ENCODE measurements at places on chromosomes 5 and 9. TPM values are rescaled to one million over a fixed set of nuclear protein-coding genes. Genes with fewer than 3 reads are reported as not detected.

Gene SLC6A3
- not detected for total RNA-seq

Gene TNC
- 58.7 TPM for total RNA-seq

Gene GZMA
- 33.7 TPM for total RNA-seq

Gene NPR3
- total RNA-seq: 28.6 TPM

Gene TRMT10B
- total RNA-seq: 17.7 TPM

- H3K27ac ChIP-seq: no peak overlapping the region
- H3K36me3 ChIP-seq: peaks cover 37% of the 10 kb centered on the region
- no peak for DNase-seq
- H3K27me3 ChIP-seq: no peaks in the 10 kb centered on the region
Observed at GRCh38 chr5:129113867-129114266, 19.3 kb downstream of the ISOC1 start.

DNA sequence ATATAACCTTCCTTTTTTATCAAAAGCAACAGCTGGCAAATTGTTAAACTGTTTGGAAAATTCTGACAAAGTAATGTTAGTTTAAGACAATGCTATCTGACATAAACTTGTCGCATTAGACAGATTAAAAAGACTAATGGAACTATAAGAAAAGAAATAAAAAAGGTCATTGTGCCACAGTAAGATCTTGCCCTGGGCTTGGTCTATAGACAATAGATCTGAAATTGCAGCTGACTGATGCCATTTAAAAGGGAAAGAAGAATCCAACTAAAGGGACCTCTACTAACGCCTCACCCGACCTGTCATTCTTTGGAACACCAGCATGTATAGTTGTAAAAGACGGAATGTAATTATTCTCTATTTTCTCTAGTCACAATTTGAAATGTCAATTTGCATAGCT lies 644.4 kb upstream of the GRAMD2B start:
- no peak overlapping the region for H3K4me3 ChIP-seq
- no peaks in the 10 kb centered on the region for H3K36me3 ChIP-seq
- DNase-seq: no peak
- H3K27ac ChIP-seq: no peak overlapping the region
- H3K27me3 ChIP-seq: no peaks in the 10 kb centered on the region

Measured in spleen (tissue), 13 donors.